ENCODE measurements at places on chromosomes 2 and 18.

GRCh38 chr2:85308896-85309555, 18.8 kb downstream of the TGOLN2 start:
- DNase-seq: no peak

GRCh38 chr18:69397096-69397495, 3.6 kb upstream of the DOK6 start:
- no peak for DNase-seq

DNA sequence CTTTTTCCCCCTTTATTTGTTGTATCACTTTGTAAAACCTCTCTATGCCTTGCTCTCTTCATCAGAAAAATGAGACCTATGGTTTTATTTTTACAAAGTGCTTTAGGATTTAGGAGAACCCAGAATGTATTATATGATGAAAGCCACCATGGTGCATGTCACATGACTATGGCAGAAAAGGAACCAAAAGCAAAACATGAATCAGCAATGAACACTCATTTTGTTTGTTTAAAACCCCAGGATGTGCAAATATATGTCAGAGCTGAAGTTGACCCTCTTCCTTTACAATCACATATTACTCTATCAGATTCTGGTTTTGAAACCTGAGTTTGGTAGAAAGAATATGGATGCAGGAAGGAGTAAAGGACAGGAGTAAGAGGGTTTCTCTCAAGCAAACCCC, 70.0 kb downstream of the FIGN start:
- no peak for DNase-seq

DNA sequence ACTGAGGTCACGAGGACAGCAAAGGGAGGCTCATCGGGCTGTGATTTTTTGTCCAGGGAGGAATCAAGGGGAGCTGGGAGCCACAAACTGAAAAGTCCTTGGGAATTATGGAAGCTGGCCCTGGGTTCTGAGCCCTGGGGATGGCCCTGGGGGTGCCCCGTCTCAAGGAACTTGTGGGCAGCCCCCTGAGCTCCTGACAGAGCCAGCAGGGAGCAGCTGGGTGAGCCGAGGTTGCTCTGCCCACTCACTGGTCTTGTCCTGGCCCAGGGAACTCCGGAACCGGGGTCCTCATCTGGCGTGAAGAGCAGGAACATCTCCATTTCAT, 61.3 kb upstream of the HDAC4 start:
- DNase-seq: no peak

GRCh38 chr2:120773186-120773800, 37.6 kb downstream of the GLI2 start:
- DNase-seq: no peak

GRCh38 chr2:176378323-176378722, 109.1 kb downstream of the MTX2 start:
- no peak for DNase-seq

GRCh38 chr2:43193652-43194120, 32.7 kb downstream of the ZFP36L2 start:
- no peak for DNase-seq

- DNase-seq: no peak
Measured at GRCh38 chr2:38301340-38301968, 75.6 kb downstream of the ATL2 start.

- no peak for DNase-seq
Measured at GRCh38 chr2:69213201-69213600, 173.8 kb downstream of the GFPT1 start.

- DNase-seq: no peak
Measured at GRCh38 chr2:8543060-8543382, 138.8 kb upstream of the ID2 start.

DNA sequence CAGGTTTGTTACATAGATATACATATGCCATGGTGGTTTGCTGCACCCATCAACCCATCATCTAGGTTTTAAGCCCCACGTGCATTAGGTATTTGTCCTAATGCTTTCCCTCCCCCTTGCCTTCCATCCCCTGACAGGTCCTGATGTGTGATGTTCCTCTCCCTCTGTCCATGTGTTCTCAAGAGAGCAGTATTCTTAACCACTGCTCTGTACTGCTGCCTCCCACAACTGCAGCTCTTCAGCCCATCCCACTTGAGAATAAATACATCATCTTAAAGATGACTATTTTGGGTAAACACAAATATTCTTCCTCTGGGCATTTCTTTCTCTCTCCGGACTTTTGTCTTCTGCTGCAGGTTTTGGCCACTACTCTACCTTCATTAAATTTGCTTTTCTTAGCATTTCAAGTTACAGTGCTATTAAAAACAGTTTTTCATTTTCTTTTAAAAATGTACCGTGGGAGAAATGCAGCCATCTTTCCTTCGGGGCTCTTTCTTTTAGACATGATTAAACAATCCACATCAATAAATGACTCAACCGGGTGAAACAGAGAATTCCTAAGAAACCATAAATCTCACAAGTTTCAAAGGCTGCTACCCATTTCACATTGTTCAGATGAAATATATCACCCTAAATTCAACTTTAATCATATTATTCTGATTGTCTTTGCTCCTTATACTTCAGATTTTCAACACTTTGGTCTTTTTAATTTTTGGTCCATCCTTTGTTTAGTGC, 323.4 kb downstream of the GALNT13 start:
- no peak for DNase-seq

GRCh38 chr2:29164091-29164846, 49.1 kb downstream of the CLIP4 start:
- DNase-seq: no peak

DNA sequence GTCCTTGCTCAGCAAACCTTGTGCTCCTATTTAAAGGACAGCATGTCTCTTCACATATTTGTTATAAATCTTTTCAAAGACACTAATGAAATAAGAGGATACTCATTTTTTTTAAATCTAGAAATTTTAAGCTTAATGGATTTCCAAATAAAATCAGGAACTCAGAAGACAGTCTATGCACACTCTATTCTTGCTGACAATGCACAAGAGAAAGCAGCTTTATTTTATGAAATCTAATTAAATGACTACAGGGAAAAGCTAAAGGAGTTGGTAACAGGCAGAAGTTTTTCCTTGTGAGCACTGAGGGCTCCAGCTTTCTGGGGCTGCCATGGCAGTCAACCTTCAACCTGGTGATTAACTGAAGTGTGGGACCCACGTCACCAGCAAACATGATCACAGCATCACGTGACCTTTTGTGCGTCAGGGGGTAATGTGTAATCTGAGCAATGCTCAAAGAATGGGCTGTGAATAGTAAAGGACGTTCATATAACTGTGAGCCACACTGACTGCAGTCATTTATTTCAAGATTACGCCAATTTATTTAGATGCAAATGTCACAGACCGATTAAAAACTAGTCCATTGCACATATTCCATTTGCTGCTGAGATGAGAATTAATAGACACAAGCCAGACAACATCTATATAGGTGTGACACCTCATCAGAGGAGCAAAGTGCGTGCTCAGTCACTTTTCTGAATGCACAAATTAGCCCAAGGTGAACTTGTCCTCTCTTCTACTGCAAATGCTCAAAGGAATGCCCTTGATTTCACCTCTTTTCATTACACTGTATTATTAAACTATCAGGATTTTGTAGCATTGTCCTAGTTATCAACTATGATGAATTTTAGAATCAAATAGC, 11.6 kb upstream of the DNER start:
- DNase-seq: no peak

DNA sequence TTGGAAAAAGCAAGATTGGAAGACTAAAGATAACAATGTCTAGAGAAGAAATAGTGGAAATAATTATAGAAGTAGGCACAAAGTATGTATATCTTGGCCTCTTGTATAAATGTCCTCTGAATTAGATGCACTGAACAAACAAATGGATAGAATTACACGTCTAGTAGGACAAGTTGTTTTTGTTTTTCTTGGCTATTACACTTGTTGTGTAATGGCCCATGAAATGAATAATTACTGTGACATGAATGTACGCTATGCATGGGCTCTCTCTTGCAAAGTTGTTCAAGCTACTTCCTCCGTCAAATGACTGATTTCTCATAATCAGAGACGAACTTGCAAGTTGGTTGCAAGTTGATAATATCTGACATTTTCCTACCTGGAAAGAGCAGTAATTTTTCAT, 126.2 kb downstream of the PDE1A start:
- DNase-seq: no peak

DNA sequence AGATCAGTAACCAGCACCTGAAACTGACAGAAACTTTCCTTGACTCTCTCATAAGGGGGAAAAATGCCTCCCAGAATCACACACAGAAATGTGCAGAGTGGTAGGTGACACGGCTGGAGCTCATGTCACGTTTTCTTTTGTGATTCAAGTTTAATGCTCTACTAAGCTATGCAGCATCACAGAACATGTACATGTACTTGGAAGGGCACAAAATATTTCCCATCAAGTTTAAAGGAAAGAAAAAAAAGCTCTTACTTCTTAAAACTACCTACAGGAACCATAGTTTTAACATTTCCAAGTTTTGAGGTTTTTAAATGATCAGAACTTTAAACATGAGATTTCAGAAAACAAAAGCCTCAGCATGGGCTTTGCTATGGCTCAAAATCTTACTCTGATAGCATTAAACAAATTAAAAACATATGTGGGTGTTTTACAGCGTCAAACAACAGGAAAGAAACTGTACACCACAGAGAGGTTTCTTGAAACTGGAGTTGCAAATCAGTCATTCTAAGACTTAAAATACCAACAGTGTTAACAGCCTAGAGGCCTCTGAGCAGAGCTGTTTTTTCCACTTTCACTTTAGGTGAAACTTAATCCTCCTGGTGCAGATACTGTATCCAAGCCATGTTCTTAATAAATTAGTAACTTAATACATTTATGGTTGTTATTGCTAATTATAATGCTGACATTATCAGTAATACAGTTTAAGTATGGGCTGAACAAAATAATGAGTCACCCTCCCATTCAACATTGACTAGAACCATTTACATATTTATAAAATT, 30.1 kb downstream of the MBP start:
- no peak for DNase-seq

DNA sequence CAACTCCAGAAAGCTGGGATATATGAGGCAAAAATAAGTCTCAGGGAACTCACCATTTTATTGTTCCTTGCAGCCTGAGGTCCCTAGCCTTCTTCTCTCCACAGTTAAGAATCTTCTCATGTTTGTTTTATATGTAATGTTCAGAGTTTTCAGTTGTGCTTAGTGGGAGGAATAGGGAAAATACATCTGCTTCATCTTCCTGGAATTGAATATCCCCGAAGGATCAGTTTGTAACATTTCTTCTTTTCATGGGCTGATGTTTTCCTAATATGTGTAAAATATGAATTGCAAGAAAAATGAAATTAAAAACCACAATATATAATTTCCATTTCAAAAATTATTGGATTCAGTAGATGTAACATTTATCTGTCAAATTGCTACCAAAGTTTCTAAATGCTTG, 8.0 kb downstream of the GALNT1 start:
- no peak for DNase-seq

Data from stimulated activated CD4-positive, alpha-beta T cell treated with anti-CD3 and anti-CD28 coated beads, Interleukin-2, amount 100 ng/mL, for 4 hours (primary cell).